Endothelial cell of coronary artery (primary cell): ENCODE measurements at places on chromosomes 16 and 17. TPM values are rescaled to one million over a fixed set of nuclear protein-coding genes. Genes with fewer than 3 reads are reported as not detected.

Gene PLA2G10
- not detected in 2 replicates for total RNA-seq

Gene TERB1
- total RNA-seq: under 0.01 TPM in 1 of 2 replicates, not detected in the other

Gene ODAD4
- 0.18 and 0.28 TPM in 2 replicates for total RNA-seq

Gene SOST
- not detected in 2 replicates for total RNA-seq

Gene CCT6B
- total RNA-seq: 0.38 and 0.90 TPM in 2 replicates

Gene CX3CL1
- total RNA-seq: 2.2 and 5.8 TPM in 2 replicates

Gene JUP
- total RNA-seq: 79.8 and 113 TPM in 2 replicates

Gene NBR1
- total RNA-seq: 83.3 and 89.7 TPM in 2 replicates
